ENCODE measurements at places on chromosomes 5 and 9. TPM values are rescaled to one million over a fixed set of nuclear protein-coding genes. Genes with fewer than 3 reads are reported as not detected.

The CBY3 gene
- not detected for total RNA-seq

DNA sequence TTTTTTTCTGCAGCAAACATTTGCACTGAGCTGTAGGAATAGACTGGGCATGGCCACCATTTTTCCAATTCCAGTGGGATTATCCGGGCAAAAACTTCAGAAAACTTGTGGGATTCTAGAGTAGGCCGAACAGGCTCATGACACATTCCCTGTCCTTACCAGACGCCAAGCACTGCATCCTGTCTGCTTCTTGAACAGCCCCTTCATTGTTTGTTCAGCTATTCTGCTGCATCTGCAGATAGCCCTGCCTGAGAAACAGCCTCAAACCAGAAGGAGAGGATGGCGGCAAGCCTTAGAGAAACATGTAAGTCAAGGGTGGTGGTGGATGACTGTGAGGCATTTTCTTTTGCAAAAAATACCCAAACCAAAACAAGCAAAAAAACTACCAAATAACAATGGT, 111.8 kb upstream of the NTRK2 start:
- no peak for DNase-seq

- no peak for DNase-seq
Measured at GRCh38 chr5:118405650-118406061, 582.7 kb downstream of the DTWD2 start.

DNA sequence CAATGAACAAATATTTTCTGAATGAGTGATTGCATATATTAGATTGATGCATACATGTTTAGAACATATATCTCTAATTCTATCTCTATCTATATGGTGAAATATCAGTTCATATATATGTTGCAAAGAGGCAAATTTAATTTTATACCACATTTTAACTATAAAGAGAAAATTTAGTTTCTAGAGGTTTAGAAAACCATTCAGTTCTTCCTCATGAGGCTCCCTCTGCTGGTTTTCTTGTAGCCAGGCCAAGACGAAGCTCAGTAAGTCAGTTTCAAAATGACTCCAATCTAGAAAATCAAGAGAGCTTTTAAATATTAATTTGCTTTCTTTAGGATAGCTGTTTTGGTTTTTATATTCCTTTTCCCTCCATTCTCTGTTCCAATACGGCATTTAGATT, 312.1 kb downstream of the TMEM232 start:
- peak; percentile 11 for DNase-seq

Data from fibroblast of the aortic adventitia (primary cell).